ENCODE measurements at places on chromosomes 3 and 15.
A peak's percentile ranks its signal among the peaks of the same experiment; 100 is the strongest.

GRCh38 chr3:64972793-64973192 lies 285.0 kb upstream of the ADAMTS9 start:
- no peak for DNase-seq

DNA sequence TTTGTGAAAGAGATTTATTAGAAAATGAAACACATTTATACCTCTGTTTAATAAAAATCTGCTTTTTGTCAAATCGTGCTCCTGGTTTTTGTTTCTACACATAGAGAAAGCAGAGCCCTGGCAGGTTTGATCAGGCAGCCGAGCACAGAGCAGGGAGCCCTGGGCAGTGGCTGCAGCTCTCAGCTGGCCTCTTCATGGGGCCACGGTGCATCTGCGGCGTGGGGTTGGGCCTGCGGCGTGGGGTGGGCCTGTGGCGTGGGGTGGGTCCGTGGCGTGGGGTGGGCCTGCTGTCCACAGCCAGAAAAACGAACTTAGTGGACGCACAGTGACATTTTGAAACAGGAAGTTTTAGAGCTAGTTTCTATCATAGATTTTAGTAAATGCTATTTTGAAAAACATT lies 10.6 kb downstream of the GOLGA6L2 start:
- DNase-seq = no peak

GRCh38 chr3:62771331-62772072 lies 103.7 kb downstream of the CADPS start:
- DNase-seq = no peak

DNA sequence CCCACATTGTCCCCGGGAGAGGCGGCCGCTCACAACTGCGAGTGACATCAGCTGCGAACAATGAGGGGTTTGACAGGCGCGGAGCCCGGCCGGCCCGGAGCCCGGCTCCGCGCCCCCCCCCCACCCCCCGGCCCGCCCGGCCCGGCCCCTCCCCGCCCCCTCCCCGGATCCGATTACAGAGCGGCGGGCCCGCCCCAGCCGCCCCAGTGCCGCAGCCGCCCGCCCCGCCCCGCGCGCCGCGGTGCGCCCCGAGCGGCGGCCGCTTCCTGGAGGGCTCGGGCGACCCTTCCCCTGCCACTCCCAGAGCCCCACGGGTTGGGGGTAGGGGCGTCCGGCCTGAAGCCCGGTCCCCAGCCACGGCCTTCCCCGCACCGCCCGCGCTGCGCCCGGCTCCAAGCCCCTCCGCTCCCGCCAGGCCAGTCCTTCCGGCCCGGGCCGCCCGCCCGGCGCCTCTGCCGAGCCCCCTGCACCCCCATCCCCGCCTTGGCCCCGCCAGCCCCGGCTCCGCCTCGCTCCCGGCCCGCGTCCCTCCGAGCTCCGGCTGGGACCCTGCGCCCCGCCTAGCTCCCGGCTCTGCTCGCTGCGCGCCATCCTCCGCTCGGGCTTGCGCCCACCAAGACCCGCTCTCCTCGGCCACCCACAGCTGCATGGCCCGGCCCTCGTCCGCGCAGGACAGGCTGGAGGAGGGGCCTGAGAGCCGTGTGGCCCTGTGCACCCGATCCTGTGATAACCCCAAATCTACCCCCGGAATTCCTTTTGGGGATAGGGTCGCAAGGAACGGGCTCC lies at the start of gene PCBP4:
PCBP4 (minus strand) TSS at position 71 of the 786 bp plus-strand sequence. CDS start 6,214 bp downstream, outside the sequence.
- DNase-seq = peak; percentile 34

GRCh38 chr15:76150971-76151598 lies 91.3 kb downstream of the TMEM266 start:
- DNase-seq = peak; percentile 52

DNA sequence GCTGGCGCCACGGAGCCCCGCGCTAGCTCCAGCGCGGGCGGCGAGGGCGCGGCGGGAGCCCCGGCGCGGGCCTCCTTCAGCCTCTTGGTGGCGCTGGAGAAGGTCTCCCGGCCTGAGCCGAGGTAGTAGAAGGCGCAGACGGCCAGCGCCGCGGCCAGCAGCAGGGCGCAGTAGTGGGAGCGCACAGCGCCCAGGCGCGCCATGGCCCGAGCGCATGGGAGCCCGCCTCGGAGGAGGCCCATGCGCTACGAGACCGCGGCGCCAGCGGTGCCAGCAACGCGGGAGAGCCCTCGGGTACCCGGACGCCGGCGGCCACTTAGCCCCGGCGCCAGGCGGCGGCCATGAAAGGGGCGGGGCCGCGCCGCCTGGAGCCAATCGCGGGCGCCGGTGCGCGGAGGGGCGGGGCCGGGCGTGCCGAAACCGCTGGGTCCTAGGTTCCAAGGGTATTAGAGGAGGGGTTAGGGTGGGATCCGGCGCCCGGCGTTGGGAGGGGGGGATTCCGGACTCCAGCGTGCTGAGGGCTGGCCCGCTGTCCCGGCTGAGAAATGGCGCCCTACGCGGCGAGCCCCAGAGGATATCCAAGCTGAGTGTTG lies at the start of gene XXYLT1:
XXYLT1 (minus strand) TSS at position 343 of the 593 bp plus-strand sequence; CDS start at position 242, 101 bp downstream.
- DNase-seq = peak; percentile 76

DNA sequence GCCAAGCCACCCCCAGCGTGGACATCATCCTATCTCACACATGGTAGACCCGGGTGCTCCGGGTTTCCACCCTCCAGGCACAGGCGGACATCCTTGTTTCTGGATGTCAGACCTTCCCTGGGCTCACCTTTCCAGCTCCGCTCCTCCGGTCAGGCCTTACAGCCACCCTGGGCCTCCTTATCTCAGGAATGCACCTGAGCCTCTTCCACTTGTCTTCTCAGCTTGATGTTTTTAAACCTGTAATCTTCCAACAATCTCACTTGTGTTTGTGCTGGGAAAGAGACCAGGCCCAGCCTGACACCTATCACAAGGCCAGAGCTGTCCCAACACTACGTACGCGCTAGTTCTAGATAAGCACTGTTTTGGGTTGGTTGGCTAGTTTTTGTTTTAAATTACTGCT lies 53.9 kb downstream of the NIPA2 start:
- no peak for DNase-seq

- no peak for DNase-seq
Observed at GRCh38 chr15:28904003-28904402, 18.2 kb downstream of the APBA2 start.

GRCh38 chr3:54987719-54988118 lies 59.9 kb upstream of the LRTM1 start:
- no peak for DNase-seq

DNA sequence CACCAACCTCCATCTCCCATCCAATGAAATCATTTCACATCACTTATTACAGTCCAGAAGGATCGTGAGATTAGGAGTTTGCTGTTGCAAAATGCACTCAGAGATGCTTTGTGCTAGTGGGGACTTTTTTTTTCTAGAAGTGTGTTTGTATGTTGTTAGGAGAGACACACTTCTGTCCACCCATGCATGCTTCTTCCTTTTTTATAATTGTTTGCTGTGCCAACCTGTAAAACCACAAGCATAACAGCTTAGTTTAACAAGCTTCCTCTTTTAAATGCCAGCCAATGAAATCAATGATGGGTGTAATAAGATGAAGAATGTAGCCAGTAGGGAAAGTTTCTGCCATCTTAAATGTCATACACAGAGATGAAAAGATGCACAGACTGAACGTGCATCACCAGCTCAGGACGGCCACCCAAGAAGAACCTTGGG lies 305.6 kb upstream of the STT3B start:
- no peak for DNase-seq

GRCh38 chr3:123476967-123477750 lies 28.3 kb upstream of the ADCY5 start:
- no peak for DNase-seq

DNA sequence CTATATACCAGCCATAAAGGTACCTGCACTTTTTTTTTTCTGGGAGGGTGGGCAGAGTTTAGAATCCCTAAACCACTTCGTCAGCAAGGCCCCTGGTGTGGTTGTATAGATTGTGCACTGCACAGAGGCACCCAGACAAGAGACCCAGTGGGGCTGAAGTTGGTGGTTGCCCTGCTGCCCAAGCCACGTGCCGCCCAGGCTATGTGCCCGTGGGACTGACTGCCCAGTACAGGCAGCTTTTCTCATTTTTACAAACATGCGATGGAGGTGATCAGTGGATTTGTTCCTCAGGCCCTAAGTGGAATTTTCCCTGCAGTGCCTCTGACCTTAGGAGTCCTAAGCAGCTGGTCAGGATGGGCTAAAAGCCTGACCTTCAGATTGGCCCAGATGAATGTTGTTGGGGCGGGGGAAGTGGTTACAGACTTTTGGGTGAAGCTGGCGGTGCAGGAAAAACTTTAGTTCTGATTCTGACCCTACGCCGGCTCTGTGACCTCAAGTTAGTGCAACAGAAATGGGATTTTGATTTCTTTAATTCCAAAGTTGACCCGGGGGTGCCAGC lies 34.9 kb upstream of the LIMD1 start:
- DNase-seq = no peak

DNA sequence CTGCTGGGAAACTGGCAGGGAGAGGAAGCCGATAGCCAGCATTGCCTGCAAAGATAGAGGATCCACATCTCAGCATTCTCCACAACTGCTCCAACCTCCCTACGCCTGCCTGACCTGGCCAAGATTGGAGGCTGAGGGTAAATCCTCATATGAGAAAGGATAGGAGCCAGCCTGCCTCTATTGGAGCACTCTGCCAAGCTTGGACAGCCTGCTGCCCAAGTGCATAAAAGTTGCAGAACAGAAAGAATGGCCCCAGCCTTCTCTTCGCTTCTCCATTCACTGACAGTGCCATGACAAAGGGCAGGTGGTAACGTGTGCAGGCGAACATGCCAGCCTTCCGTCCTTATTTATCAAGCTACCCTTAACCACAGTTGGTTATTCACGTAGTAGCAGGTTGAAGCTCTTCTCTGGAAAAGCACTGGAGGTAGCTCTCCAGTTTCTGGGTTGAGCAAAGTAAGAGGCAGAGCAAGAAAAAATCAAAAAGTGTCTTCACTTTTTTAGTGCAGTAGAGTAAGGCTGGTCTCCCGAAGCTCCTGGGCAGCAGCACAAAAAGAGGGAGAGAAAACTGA lies 4.3 kb downstream of the BMF start:
- no peak for DNase-seq

- no peak for DNase-seq
Observed at GRCh38 chr3:126103121-126104027, 19.4 kb upstream of the SLC41A3 start.

DNA sequence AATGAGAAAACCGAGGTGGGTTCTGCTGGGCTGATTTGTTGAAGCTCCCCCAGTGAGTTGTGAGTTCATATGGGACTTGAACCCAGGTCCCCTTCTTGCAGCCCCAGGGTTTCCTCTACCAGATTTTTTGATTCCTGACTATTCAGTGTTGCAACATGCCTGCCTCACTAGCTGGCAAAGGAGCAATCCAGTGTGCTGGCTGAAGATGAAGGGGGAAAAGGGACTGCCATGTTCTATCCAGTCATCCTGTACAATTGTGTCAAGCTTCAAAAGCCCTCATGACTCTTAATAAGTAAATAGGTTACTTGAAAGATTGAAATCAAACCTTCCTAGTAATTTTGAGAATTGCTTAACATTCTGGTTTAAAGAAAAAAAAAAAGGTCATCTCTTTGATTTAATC lies 211.5 kb upstream of the TP63 start:
- no peak for DNase-seq

- DNase-seq = no peak
Observed at GRCh38 chr15:70582143-70582945, 181.0 kb downstream of the UACA start.

DNA sequence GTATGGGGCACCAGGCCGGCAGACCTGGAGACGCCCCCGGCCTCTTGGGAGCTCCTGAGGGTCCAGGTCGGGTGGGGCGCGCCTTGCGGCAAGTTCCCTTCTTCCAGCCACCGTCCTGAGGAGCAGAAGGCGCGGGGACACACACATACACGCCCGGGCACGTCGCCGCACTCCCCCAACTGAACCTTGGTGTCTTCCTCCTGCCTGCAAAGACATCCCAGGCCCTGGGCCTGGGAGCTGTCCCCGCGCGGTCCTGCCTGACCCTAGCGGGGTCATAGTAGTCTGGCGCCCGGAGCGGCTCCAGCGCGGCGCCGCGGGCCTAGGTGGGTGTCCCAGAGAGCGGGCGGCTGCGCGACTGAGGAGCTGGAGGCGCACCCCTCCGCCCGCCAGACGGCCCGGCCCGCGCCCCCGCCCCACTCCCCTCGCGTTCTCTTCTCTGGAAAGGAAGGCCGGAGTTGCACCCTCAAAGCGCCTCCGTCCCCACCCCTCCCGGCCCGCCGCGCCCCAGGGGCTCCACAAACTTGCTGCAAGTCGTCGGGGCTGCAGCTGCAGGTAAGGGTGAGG lies 185.9 kb upstream of the LINGO1 start:
- no peak for DNase-seq

DNA sequence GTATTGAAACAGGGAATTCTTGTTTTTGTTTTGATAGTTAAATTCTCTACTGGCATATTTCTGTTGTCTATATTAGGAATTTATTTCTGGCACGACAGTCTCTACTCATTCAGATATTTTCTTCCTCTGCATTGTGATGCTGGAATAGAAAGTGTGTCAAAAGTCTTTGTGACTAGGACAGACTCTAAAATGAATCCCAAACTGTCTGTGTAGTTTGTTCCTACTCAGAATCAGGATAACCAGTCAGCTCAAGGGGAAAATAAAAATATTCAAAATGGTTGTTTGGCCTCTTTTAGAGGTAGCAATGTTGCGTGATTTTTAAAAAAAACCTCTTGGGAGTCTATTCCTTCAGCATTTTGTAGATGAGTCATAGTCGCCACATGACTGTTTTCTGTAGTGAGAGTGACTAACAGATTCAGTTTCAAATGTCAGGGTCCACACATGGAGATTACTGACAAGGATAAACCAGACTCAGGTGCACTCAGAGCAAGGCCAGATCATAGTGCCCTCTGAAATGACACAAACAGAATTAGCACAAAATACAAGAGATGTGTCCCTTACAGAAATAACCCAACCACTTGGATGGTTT lies 13.1 kb downstream of the SLC7A14 start:
- no peak for DNase-seq

DNA sequence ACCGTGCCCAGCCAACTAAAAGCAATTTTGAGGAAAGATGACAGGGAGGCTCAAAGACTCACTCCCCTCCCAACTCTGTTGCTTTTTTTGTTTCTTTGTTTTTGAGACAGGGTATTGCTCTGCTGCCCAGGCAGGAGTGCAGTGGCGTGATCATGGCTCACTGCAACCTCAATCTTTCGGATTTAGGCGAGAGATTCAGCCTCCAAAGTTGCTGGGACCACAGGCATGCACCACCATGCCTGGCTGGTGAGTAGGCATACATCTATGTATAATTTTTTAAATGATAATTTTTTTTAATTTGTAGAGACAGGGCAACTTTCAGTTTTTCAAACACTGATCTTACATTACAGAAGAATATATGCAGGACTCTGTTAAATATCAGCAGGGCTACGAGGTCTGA lies 15.8 kb upstream of the THUMPD3 start:
- no peak for DNase-seq

DNA sequence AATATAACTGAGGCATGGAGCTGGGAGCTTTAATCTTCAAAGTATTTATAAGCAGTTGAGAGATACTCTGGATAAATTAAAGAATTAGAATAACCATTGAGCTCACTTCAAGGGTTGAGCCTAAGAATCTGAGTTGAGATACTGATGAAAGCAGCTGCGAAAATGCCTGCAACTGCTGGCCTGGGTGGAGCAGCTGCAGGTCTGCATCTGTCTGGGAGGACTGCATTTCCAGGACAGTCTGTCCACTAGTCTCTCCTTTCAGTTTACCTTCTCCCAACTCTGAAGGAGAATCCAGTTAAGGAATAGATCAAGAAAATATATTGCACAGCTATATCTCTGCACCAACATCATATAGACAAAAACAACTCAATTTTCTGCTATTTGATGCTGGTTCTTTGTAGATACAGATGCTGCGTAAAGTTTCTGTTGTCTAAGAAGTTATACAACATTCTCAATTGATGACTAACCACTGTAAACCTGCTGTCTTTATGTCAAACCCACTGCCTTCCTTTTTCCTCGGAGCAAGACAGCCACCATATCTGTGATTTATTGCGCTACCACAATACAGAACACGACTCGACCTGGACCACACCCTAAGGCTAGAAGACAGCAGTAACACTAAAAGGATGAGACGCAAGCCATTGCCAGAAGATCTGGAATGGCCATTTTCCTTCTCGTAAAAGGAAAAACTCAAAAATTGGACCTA lies 245.1 kb downstream of the MAGI1 start:
- no peak for DNase-seq

All from effector CD8-positive, alpha-beta T cell (primary cell).